ENCODE measurements at places on chromosomes 6 and 20.

- peaks cover 5% of the 10 kb centered on the region for H3K27me3 ChIP-seq
- H3K27ac ChIP-seq = no peak overlapping the region
- H3K4me1 ChIP-seq = no peaks in the 10 kb centered on the region
- peaks cover 11% of the 10 kb centered on the region for H3K36me3 ChIP-seq
- DNase-seq = no peak
Observed at GRCh38 chr20:62096421-62097380, 25.6 kb upstream of the LSM14B start.

DNA sequence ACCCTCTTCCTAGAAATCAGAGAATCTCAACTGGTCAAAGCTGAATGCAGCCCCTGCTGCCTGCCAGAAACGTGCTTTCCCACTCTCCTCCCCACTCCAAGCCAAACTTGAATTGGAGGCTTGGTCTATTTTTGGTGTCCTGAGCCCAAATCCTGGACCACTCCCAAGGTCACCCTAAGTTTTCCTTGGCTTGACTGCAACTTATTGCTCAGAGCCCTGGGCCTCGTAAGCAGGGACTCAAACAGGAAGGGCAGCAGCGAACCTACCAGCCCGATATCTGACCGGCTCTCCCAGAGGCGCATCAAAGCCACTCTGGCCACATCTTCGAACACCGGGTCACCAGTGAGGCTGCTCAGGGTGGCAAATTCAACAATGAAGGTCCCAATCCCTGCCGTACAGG, 12.7 kb downstream of the EDEM2 start:
- no peaks in the 10 kb centered on the region for H3K36me3 ChIP-seq
- no peak overlapping the region for H3K4me3 ChIP-seq
- no peak for DNase-seq
- H3K27ac ChIP-seq = no peak overlapping the region

- H3K27me3 ChIP-seq = peaks cover 16% of the 10 kb centered on the region
- H3K36me3 ChIP-seq = no peaks in the 10 kb centered on the region
- H3K4me3 ChIP-seq = no peak overlapping the region
- H3K4me1 ChIP-seq = peaks cover under 1% of the 10 kb centered on the region
- H3K27ac ChIP-seq = no peak overlapping the region
Observed at GRCh38 chr20:53202777-53203176, 230.6 kb downstream of the TSHZ2 start.

- DNase-seq = no peak
- no peak overlapping the region for H3K27ac ChIP-seq
- H3K27me3 ChIP-seq = no peaks in the 10 kb centered on the region
- H3K36me3 ChIP-seq = no peaks in the 10 kb centered on the region
Observed at GRCh38 chr6:146135167-146135566, 106.3 kb downstream of the GRM1 start.

- no peak overlapping the region for H3K27ac ChIP-seq
- no peak for DNase-seq
- no peak overlapping the region for H3K4me3 ChIP-seq
- peaks cover 92% of the 10 kb centered on the region for H3K27me3 ChIP-seq
- H3K36me3 ChIP-seq = no peaks in the 10 kb centered on the region
Observed at GRCh38 chr6:30172681-30173080, 9.3 kb downstream of the TRIM15 start.

GRCh38 chr20:10846766-10847165, 173.0 kb upstream of the JAG1 start:
- H3K27me3 ChIP-seq = no peaks in the 10 kb centered on the region
- H3K4me3 ChIP-seq = no peak overlapping the region
- no peaks in the 10 kb centered on the region for H3K4me1 ChIP-seq

DNA sequence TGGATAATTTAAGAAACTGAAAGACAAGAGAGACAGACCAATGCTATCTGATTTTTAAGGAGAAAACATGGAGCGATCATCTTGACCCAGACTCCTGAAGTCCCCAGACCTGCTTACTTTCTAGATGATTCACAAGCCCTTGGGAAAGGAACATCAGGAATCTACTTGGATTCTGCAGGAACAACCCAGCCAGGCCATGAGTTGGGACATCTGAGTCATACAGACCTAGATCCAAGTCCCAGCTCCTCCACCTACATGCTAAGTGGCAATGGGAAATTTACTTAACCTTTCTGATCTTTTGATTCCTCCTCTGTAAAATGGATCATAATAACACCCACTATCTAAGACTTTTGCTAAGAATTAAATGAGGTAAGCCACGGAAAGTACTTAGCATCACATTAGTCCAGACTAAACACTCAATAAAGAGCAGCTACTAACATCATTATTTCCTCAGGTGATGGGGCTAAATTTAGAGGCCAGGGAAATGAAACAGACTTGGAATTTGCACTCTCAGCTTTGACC, 61.0 kb upstream of the MAFB start:
- H3K4me1 ChIP-seq = peaks cover 6% of the 10 kb centered on the region
- peaks cover 5% of the 10 kb centered on the region for H3K27me3 ChIP-seq
- H3K36me3 ChIP-seq = peaks cover 3% of the 10 kb centered on the region
- no peak overlapping the region for H3K27ac ChIP-seq

- peaks cover 2% of the 10 kb centered on the region for H3K27me3 ChIP-seq
- H3K36me3 ChIP-seq = no peaks in the 10 kb centered on the region
- H3K27ac ChIP-seq = peak overlapping the region; percentile 100
- peak; percentile 49 for DNase-seq
Observed at GRCh38 chr20:44069203-44070011, 117.6 kb downstream of the JPH2 start.

GRCh38 chr6:1244941-1245340, 67.0 kb upstream of the FOXQ1 start:
- DNase-seq = no peak
- H3K36me3 ChIP-seq = no peaks in the 10 kb centered on the region
- H3K4me3 ChIP-seq = no peak overlapping the region
- H3K4me1 ChIP-seq = no peaks in the 10 kb centered on the region
- peaks cover 3% of the 10 kb centered on the region for H3K27me3 ChIP-seq

DNA sequence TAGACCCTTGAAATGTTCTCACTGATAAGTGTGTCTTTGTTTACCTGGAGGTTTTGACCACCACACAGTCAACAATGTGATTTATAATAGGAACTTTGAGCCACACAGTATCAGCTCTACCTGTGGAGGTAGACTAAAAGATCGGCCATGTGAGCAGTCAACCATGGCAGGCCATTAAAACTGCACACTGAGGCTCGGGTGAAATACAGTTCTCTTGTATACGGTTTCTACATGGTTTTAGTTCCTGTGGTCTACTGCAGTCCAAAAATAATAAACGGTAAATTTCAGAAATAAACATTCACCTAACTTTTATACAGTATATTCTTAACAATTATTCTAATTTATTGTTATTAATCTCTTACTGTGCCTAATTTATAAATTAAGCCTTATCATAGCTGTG, 47.2 kb downstream of the TRIM38 start:
- H3K4me1 ChIP-seq = no peaks in the 10 kb centered on the region
- no peaks in the 10 kb centered on the region for H3K27me3 ChIP-seq
- no peak overlapping the region for H3K4me3 ChIP-seq
- no peak overlapping the region for H3K27ac ChIP-seq

DNA sequence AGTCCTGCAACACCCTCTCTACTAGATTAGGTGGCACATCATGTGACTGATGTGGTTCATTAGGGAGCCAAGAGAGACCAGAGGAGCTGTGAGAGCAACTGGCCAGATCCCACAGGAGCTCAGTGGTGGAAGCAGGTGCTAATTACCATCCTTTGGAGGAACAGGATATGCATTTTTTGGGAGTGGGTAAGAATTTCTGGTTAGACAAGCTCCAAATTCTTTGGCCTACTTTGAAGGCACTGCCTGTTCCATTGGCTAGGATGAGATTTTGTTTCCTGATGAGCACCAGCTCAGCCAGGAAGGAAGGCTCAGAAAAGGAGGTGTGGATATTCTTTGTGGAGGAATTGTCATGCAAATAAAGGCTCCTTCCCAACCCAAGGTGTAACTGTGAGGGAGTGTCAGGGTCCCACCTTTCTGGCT, 130.3 kb upstream of the BMP2 start:
- DNase-seq = no peak
- no peaks in the 10 kb centered on the region for H3K4me1 ChIP-seq
- H3K27me3 ChIP-seq = peaks cover 9% of the 10 kb centered on the region
- H3K27ac ChIP-seq = no peak overlapping the region
- no peak overlapping the region for H3K4me3 ChIP-seq

- H3K27me3 ChIP-seq = peaks cover 5% of the 10 kb centered on the region
- H3K36me3 ChIP-seq = no peaks in the 10 kb centered on the region
- no peak overlapping the region for H3K27ac ChIP-seq
- DNase-seq = no peak
- no peaks in the 10 kb centered on the region for H3K4me1 ChIP-seq
Observed at GRCh38 chr20:48298851-48299484, 513.7 kb upstream of the SULF2 start.

GRCh38 chr20:61331543-61331942, 79.5 kb downstream of the CDH4 start:
- DNase-seq = no peak
- no peaks in the 10 kb centered on the region for H3K4me1 ChIP-seq
- H3K27ac ChIP-seq = no peak overlapping the region
- H3K36me3 ChIP-seq = no peaks in the 10 kb centered on the region

DNA sequence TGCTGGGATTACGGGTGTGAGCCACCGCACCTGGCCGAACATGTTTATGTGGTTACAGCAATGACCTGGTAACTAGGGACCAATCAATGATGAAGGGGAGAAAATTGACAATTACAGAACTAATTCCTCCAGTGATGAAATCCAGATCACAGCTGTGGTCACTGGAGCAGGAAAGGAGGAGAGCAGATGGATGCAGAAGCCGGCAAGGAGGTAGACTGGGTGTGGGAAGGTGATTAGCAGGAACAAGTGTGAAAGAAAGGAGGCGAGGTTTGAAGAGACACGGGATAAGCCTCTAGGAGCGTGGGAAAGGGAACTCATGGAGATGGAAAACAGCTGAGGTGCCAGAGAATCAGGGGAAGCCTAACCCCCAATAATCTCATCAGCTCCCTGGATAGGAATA, 17.2 kb upstream of the SPAG4 start:
- no peak for DNase-seq
- H3K27me3 ChIP-seq = peaks cover 12% of the 10 kb centered on the region

DNA sequence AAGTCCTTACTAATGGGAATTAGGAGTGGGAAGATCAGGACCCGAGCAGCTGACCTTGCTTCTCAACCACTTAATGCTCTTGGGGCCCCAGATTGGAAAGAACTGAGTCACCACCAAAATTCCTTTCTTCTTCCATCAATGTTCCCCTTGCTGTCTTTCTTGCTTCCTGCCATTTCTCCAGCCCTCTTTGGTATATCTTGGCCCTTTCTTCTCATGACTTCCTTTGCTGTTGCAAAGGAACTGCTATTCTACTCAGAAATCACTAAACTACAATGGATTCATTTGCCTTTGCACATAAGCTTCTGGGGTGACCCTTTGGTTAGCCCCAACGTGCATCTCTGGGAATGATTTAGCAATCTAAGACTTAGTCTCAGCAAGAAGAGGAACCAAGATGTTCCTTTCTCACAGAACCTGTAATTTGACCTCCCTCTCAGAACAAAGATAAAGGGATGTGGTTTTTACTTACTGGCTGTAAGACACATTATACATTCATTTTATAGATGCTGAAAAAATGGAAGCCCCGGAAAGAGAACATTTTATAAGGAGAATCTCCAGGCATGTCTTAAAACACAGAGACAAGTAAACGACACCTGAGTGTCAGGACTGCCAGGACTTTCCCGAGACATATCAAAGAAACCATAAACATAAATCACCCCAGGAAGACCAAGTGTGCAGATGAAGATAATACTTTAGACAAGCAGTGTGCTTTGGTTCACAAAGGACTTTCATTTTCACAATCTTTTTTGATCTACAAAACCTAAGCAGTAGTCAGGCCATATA, 99.0 kb upstream of the TNFAIP3 start:
- peaks cover 22% of the 10 kb centered on the region for H3K4me1 ChIP-seq
- H3K4me3 ChIP-seq = peak overlapping the region; percentile 74
- no peaks in the 10 kb centered on the region for H3K27me3 ChIP-seq
- H3K36me3 ChIP-seq = no peaks in the 10 kb centered on the region

DNA sequence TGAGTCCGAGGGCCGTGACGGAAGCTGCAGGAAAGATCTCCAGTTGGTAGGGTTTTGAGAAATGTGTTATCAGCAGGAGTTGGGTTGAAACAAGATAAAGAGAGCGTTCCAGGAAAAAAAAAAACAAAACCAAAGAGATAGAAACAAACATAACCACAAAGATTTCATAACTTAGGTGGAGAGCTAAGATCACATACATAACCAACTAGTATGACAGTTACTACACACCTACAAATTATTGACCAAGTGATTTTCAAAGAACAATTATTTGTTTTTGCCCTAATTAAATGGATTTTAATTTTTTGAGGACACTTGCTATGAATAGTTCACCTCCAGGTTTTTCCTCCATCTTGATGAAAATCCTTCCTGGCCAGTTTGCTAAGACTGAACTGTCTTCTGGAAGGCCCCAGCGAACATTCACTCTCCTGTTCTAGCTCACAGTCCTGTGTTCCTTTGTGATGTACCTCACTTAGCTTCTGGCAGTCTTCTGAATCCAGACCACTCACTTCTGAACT, 69.4 kb downstream of the SNX9 start:
- no peak for DNase-seq
- peaks cover 43% of the 10 kb centered on the region for H3K4me1 ChIP-seq
- H3K4me3 ChIP-seq = peak overlapping the region; percentile 81
- peak overlapping the region; percentile 92 for H3K27ac ChIP-seq
- H3K36me3 ChIP-seq = peaks cover 28% of the 10 kb centered on the region
- H3K27me3 ChIP-seq = no peaks in the 10 kb centered on the region

GRCh38 chr20:40915756-40916155, 112.9 kb upstream of the TOP1 start:
- H3K36me3 ChIP-seq = no peaks in the 10 kb centered on the region
- no peaks in the 10 kb centered on the region for H3K4me1 ChIP-seq
- H3K27ac ChIP-seq = no peak overlapping the region
- no peak overlapping the region for H3K4me3 ChIP-seq

DNA sequence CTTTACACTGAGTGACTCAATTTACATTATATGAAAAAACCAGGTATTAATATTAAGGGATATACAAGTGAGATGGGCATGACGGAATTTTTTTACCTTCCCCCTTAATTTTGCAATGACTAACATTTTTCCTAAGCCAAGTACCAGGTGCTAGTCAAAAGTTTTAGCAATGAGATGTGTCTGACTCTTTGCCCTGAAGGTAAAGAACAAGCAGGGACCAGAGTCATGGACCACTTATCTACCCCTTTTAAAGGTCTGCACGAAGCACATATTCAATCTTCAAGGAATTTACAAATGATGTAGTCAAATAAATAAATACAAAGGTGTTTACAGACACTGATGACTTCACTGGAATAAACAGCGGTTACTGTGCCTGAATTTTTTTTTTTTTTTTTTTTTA, 1.4 kb downstream of the GLO1 start:
- no peak for DNase-seq
- peak overlapping the region; percentile 95 for H3K4me3 ChIP-seq
- peaks cover 21% of the 10 kb centered on the region for H3K4me1 ChIP-seq
- H3K27ac ChIP-seq = no peak overlapping the region
- H3K36me3 ChIP-seq = peaks cover 22% of the 10 kb centered on the region
- peaks cover under 1% of the 10 kb centered on the region for H3K27me3 ChIP-seq

DNA sequence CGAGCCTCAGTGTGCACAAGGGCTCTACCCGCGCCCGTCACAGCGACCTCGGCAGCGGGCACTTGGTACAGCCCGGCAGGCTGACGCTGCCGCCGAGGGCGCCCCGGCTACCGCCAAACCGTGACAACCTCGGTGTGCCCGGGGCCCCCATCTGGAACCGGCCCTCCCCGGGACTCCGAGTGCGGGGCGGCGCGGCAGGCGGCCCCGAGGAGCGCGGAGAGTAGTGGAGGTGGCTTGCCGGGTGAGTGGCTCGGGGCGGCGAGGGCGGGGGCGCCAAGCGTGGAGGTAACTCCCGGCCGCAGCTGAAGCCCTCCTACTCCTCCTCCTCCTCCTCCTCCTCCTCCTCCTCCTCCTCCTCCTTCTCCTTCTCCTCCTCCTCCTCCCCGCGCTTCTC, at the start of gene ISM1:
Gene ISM1, plus strand, starts transcription at position 371 of the 394 bp plus-strand sequence. CDS start 503 bp downstream, outside the sequence.
- H3K36me3 ChIP-seq = no peaks in the 10 kb centered on the region
- DNase-seq = peak; percentile 28
- H3K4me1 ChIP-seq = peaks cover 21% of the 10 kb centered on the region
- H3K27ac ChIP-seq = peak within 1 kb of the TSS; percentile 79

All from naive thymus-derived CD8-positive, alpha-beta T cell (primary cell).